ENCODE measurements at places on chromosomes 16 and 17.

DNA sequence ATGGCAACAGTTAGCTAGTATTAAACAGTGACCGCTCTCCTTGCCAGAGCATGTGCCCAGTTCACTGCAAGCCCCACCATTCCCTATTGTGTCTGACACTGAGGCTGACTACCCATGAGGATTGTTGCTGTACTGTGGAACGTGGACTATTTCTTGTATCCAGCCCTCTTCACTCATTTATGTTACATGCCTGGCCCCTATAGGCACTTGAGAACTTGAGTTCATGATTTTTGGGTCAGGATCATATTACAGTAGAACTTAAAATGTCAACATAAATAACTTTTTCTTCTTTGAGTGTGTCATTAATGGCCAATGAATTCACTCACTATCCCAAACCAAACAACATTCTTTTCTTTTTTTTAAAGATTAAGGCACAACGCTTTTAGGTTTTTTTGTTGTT, 55.7 kb downstream of the LYRM1 start:
- no peak for DNase-seq

DNA sequence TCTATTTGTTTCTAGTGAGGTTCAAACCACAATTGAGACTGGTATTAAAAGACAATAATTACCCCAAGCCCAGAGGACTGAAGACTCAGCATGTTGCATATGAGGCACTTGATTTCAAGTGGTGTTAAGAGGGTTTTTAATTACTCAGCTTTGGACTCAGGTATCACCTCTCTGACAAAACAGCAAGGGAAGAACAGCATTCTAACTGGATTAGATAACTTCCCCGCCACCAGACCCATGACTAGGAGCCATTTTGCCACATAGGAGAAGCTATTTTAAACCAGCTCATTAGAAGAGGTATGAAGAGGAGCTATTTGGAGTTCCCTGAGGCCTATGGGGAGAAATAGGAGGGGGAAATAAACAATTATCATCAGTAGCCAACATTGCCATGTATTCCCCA, 226.1 kb upstream of the TOX3 start:
- DNase-seq, result no peak

- DNase-seq, result peak; percentile 46
Observed at GRCh38 chr17:80847496-80848230, 144.0 kb upstream of the CHMP6 start.

GRCh38 chr16:1308036-1308976, 1.1 kb upstream of the UBE2I start:
- no peak for DNase-seq

DNA sequence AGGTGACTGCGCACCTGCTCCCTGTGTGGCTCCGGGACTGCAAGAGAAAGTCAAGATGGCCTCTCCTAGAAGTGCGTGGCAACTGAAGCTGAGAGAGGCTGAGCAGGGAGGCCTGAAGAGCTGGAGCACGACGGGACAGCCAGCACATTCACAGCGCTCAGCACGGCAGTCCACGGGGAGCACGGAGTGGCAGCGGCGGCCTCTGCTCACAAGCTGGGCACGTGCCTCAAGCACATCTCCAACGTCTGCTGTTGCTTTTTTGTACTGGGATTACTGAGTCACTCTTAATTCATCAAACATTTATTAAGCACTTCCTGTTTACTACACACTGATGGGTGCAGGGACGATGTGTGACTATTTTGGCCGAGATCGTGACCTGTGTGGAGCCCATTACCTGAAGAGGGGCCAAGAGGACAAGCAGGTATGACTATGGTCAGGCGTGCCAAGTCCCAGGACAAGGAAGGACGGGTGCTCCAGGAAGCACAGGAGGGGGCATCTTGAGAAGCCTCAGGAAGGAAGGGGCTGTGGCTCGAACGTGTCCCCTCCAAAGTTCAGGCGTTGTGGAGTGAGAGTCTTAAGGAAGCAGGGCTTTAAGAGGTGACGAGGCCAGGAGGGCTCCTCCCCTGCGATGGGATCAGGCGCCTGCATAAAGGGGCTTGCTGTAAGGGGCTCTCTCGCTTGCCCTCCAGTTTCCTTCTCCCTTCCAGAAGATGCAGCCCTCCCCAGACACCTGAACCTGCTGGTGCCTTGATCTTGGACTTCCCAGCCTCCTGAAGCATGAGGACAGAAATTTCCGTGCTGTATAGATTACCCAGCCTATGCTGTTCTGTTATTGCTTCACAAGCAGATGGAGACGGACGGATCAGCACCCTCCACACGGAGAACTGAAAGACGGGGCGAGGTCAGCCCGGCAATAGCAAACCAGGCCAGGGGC, 105.8 kb downstream of the ADCY9 start:
- DNase-seq, result no peak

GRCh38 chr16:84029297-84030047, 13.1 kb downstream of the SLC38A8 start:
- no peak for DNase-seq

DNA sequence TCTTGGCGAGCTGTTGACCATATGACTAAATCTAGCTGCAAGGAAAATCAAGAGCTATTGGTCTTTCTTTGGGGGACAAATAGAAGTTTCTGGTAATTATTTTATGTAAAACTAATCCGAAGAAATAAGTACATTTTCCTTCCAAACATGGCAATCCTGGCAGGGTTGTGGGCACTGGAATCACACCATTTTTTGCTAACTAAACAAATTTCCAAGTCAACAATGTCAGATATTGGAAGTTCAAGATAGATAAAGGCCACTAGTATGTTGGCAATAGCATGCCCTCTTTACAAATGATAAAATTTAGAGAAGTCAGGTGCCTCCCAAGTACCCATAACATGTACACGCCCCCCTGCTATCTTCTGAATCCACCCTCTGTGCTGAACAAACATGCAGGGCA, 330.4 kb downstream of the CDH13 start:
- DNase-seq, result no peak

GRCh38 chr16:83830091-83830768, 22.5 kb downstream of the HSBP1 start:
- DNase-seq, result no peak

- no peak for DNase-seq
Observed at GRCh38 chr16:49684696-49685095, 171.2 kb downstream of the ZNF423 start.

GRCh38 chr16:77457046-77457445, 22.2 kb upstream of the ADAMTS18 start:
- no peak for DNase-seq

GRCh38 chr17:4898351-4898750, 985 bp upstream of the C17orf107 start:
- no peak for DNase-seq

- no peak for DNase-seq
Observed at GRCh38 chr16:69909043-69909442, 42.1 kb upstream of the CLEC18A start.

DNA sequence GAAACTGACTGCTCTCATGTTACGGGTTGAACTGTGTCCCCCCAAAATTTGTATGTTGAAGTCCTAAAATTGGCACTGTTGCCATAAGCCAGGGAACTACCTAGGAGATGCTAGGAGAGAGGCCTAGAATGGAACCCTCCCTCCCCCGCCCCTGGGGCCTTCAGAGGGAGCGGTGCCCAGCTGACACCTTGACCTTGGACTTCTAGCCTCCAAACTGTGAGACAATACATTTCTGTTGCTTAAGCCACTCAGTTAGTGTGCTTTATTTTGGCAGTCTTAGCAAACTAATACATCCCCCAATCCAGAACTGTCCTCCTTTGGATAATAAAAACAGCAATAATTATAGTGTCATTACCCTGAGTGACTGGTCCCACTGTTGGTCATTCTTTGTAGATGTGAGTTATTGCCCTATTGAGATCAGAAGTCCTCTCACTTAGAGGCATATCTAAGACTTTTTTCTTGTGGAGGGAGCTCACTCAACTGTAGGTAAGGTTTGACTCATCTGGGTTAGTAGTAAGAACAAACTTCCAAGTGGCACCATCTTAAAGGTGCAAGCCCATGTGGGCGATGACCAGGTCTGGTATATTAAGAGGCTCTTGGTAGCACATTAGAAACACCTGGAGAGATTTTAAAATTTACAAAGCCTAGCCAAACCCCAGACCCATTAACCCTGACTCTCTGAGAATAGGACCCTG, 93.0 kb upstream of the HLF start:
- no peak for DNase-seq

DNA sequence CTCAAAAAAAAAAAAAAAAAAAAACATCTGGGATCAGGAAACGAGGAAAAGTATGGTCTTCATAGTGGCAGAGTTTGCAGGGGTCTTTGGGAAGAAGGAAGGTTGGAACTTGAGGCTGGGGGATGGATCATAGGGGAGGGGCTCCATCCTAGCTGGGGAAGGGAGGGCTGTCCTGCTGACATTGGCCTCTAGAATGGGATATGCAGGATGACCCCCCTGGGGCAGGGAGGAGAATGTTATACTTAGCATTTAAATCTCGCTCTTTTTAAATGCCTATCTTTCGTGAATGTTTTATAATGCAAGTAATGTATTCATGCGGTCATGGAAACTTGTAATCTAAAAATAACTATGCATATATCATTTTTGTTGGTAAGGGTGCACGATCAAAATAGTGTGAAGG, 33.2 kb downstream of the TMEM235 start:
- DNase-seq, result no peak

- DNase-seq, result no peak
Observed at GRCh38 chr16:1620391-1620790, 8.2 kb downstream of the CRAMP1 start.

GRCh38 chr16:35409503-35409902, 1950.1 kb downstream of the TP53TG3F start:
- no peak for DNase-seq

- no peak for DNase-seq
Observed at GRCh38 chr17:38315497-38315896, 18.5 kb downstream of the MRPL45 start.

- no peak for DNase-seq
Observed at GRCh38 chr17:40247926-40248495, 28.9 kb downstream of the WIPF2 start.

DNA sequence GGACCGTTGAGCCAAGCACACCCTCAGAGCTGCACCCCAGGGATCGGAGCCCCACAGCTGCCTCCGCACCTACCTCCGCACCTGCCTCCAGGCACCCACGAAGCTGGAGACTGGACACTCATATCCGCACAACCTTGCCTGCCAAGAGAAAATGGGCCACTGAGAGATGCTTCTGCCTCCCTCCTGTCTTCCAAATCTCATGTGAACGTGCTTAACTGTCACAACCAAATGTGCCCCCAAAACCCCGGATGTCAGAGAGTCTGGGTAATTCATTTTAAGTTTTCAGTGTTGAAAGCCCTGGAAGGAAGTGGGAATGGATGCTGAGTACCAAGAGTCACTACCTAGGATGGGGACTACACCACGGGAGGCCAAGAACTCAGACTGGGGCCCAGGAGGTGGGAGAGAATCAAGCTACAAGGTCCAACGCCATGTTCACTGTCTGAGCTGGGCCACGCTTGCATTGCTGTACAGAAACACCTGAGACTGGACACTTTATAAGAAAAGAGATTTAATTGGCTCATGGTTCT, 49.5 kb upstream of the MEAK7 start:
- no peak for DNase-seq

- DNase-seq, result no peak
Observed at GRCh38 chr16:47480410-47480809, 19.3 kb downstream of the PHKB start.

- no peak for DNase-seq
Observed at GRCh38 chr17:62797959-62798358, 10.2 kb downstream of the MARCHF10 start.

- DNase-seq, result no peak
Observed at GRCh38 chr17:49777563-49777962, 10.9 kb upstream of the KAT7 start.

GRCh38 chr17:73003487-73003886, 89.0 kb downstream of the SLC39A11 start:
- DNase-seq, result no peak

DNA sequence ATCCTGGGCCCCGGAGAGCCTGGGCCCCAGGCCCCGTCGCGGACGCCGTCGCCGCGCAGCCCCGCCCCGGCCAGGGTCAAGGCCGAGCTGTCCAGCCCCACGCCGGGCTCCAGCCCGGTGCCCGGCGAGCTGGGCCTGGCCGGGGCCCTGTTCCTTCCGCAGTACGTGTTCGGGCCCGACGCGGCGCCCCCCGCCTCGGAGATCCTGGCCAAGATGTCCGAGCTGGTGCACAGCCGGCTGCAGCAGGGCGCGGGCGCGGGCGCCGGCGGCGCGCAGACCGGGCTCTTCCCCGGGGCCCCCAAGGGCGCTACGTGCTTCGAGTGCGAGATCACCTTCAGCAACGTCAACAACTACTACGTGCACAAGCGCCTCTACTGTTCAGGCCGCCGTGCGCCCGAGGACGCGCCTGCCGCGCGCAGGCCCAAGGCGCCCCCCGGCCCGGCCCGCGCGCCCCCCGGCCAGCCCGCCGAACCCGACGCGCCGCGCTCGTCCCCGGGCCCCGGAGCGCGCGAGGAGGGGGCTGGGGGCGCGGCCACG, 36.8 kb upstream of the ZC3H18 start:
- no peak for DNase-seq

- DNase-seq, result no peak
Observed at GRCh38 chr17:59829217-59830006, 63.3 kb downstream of the TUBD1 start.

- no peak for DNase-seq
Observed at GRCh38 chr17:1123921-1124715, 55.7 kb downstream of the ABR start.

DNA sequence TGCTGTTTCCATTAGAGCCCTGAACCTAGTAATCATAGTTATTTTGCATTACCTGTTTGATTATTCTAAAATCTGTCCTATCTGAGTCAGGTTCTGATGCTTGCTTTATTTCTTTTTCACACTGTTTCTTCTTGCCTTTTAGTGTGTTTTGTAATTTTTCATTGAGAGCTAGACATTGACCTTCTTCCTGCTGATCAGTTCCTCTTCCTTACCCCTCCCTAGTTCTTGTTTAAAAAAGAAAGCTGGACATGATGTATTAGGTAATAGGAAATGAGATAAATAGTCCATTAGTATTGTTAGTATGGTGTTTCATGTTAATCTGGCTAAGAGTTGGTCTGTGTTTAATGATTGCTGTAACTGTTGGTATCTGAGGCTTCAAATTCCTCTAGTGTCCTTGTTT, 13.4 kb downstream of the WWP2 start:
- DNase-seq, result no peak

- no peak for DNase-seq
Observed at GRCh38 chr17:47819475-47819874, 2.1 kb downstream of the OSBPL7 start.

- no peak for DNase-seq
Observed at GRCh38 chr16:53855511-53855910, 151.6 kb downstream of the FTO start.

DNA sequence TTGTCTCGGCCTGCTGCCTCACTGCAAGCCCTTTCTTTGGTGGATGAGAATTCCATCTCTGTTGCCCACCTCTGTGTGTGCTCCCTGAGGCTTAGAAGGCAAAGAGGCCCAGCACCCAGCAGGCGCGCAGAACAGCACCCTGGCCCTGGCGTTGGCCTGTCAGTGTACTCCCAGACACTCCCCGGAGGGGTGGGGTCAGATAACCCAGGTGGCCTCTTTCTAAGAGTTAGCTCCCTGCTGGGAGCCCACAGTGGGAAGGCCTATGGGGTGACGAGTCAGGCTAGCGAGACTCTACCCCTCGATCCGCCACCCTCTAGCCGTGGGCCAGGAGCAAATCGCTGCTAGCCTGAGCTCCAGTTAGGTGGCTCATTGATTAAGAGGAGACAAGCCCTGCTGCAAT, 38.1 kb downstream of the SRL start:
- no peak for DNase-seq

GRCh38 chr17:60169921-60170817, 20.4 kb downstream of the CA4 start:
- no peak for DNase-seq

GRCh38 chr16:81003610-81004460, 2.9 kb downstream of the CMC2 start:
- no peak for DNase-seq
